ENCODE measurements at places on chromosomes 2 and 18.
A peak's percentile ranks its signal among the peaks of the same experiment; 100 is the strongest.

DNA sequence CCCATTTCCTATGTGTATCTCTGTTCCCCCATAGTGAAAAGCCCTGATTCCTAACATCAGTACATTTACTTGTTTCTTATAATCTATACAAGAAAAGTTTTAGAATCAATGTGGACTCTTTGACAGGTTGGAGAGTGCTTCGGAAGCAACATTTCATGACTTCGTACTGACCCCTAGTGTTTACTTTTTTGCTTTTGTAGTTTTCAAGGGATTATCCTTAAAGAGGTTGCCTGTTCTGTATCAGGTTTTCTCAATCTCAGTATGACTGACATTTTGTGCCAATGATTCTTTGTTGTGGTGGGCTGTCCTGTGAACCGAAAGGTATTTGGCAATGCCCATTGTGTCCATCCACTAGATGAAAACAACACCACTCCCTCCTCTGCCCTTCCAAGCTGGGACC, 43.3 kb upstream of the SERPINB2 start:
- peak; percentile 34 for DNase-seq

DNA sequence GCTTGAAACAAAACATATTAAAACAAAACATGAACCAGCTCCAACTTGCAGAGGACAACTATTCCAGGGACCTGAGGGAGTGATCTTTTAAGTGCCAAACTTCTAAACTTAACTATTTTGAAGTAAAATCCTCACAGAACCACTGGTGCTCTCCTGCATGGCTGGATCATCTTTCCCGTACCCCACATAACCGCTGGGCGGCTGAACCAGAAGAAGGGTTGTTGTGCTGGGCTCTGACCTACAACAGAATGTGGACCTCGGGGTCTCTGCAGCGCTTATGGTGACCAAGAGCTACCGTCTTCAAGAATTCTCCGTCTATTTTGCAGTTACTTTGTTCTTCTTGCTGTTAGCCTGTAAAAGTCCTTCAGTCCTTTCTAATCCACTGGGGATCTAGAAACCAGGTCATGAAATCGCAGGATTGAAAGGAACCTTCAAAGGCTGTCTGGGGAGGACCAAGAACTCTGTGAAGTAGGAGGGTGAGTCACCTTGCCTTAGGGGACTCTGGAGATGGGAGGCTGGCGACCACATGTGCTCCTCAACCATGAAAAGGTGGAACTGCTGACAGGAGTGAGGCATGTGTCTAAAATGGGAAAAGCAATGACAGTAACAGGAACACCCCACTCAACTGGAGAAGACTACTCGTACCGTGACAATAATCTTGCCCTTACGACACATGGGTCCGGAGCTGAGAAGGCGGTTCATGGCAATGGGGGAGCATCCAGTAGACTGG, 46.6 kb downstream of the HDLBP start:
- no peak for DNase-seq

GRCh38 chr2:7286120-7286519, 368.9 kb downstream of the RNF144A start:
- no peak for DNase-seq

DNA sequence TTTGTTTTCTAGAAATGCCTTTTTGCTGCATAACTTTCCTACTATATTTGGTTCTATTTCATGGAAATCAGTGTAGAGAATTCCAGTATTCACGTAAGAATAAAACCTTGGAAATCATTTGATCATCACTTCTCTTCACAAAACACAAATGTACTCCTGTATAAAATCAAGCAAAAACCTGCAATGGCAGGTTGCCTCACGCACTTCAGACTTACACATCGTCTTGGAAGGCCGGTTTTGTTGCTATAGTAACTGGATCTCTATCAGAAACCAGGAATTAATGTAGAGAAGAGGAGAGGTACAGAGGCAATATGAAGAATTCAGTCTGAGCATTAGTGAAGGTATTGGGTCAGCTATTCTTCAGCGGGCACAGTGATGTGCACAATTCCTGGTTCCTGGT, 370.7 kb upstream of the CYRIA start:
- no peak for DNase-seq

DNA sequence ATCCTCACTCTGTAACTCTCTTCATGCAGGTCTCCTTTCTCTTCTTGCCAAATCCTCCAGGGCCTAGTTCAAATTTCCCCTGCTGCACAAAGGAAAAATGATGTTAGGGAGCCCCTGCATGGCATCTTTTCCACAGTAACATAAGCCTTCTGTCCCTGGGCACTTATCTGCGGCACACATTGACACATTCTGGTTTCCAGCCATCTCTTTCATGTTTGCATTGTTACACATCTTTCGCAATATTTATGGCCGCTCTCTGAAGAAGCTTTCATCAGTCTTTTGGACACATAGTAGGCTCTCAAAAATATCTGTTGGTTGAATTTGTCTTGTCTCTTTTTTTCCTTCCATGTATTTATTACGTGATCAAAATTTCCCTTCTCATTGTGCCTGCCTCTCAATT, 1806.1 kb upstream of the PIK3C3 start:
- no peak for DNase-seq

- no peak for DNase-seq
Observed at GRCh38 chr2:21519821-21520220, 396.1 kb downstream of the TDRD15 start.

GRCh38 chr18:25787276-25787675, 303.1 kb downstream of the SS18 start:
- no peak for DNase-seq

GRCh38 chr2:207073801-207074678, 91.7 kb downstream of the KLF7 start:
- DNase-seq, result peak; percentile 44

- no peak for DNase-seq
Observed at GRCh38 chr2:170152421-170152820, 25.5 kb upstream of the MYO3B start.

DNA sequence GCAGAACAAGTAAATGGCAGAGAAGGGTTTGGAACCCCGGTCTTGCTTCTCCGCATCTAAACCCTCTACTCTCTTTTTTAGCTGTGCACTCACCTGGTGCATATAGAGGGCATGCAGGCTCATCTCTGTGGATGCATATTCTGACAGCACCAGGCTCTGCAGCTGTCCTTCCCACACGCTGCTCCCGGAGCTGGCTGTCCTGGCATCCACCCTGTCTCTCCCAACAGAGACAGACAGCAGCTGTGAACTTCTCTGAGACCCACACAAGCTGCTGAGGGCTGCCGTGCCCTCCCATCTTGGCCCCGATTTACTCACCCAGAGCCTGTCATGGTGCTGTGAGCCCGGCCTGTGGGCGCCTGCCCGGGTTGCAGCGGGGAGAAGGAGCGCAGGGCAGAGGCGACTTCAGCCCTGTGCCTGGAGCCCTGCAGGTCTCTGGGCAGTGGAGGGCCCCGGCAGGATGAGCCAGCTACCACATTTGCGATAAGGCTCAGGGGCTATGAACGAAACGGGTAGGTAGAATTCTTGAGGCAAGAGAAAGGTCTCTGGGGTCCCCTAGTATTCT, 3.3 kb upstream of the ABCB6 start:
- no peak for DNase-seq
